GM23248 (cell line): ENCODE measurements at places on chromosomes 7 and 10.

DNA sequence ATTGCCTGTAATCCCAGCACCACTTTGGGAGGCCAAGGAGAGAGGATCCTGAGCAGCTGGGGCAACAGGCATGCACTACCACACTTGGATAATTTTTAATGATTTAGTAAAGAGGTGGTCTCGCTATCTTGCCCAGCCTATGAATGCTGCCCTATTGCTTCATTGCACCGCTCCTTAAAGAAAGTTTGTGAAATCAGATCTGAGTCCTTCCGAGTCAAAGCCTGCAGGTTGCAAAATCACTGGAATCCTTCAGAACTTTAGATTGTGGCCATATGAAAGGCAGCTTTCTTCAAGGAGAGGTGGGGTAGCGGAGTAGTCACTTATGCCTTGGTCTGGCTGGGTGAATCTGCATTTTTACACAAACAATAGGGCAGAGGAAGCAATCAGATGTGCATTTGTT, 166.3 kb downstream of the ARHGAP12 start:
- DNase-seq, result no peak

DNA sequence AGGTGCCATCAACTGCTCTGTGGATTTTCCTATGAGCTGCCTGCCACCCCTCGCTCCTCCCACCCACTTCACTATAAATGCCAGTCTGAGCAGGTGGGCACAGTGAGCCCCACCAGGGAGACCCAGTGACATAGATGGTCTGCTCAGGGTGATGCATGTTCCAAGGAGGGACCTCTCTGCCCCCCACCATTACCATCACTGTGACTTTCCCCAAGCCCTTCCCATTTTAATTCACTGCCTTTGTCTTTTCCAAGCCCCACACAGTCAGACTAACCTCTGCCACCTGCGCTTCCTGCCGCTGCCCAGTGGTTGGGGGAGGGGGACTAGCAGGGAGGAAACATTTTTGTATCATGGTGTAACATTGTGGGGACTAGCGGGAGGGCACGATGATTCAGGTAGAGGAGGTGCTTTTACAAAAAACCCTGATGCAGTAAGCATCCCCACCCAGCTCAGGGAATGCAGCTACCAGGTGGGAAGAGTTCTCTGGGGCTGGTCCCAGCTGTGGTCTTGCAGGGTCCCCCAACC, 24.6 kb downstream of the PRSS2 start:
- no peak for DNase-seq

DNA sequence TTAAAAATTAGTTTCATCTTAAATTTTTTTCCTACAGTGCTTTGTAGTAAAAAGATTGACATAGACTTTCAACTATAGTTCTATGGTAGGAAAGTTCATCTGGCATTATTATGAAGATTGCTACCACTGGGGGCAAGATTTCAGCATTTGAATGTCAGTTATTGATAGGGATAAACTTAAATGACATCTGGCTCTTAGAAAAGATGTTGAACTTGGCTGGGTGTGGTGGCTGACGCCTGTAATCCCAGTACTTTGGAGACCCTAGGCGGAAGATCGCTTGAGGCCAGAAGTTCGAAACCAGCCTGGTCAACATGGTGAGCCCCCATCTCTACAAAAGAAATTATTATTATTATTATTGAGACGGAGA, 1.4 kb upstream of the TRA2A start:
- DNase-seq, result no peak

- peak; percentile 54 for DNase-seq
Observed at GRCh38 chr10:26755443-26755903, 58.0 kb downstream of the PDSS1 start.
